ENCODE measurements at places on chromosomes 16 and 17.
A peak's percentile ranks its signal among the peaks of the same experiment; 100 is the strongest.

GRCh38 chr17:50961282-50962220 lies 95.4 kb upstream of the TOB1 start:
- DNase-seq = no peak

- no peak for DNase-seq
These were observed 2.0 kb upstream of the KRTAP2-3 start for GRCh38 chr17:41061964-41062363.

DNA sequence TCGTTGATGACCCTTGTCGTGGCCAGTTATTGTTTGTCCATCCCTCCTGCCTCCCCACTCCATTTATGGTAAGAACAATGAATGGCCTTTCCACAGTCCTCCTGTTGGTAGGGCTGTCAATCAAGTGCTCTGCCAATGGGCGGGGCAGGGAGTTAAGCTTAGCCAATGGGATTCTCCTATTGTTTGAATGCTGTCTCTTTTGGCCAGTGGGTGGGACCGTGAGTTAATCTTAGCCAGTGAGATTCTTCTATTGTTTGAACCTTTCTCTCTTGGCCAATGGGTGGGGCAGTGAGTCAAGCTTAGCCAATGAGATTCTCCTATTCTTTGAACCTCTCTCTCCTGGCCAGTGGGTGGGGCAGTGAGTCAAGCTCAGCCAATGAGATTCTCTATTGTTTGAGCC lies 85.4 kb downstream of the IRX3 start:
- DNase-seq = no peak

DNA sequence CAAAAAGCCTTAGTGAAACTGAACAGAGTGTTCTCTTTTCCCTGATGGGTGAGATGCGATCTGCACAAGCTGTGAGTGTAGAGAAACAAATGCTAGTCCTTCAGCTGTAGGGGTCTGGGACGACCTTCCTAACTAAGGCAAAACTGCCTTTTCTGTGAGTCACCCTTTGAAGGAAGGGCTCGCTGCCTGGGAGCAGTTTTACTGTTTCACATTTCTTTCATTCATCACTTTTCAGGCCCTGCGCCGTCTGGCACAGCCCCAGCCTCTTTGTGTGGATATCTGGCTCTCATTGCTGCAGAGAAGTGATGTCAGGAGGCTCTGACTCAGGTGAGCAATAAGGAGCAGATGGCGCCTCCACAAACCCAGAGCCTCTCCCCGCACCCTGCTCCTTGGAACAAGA lies 57.4 kb downstream of the HS3ST3A1 start:
- no peak for DNase-seq

DNA sequence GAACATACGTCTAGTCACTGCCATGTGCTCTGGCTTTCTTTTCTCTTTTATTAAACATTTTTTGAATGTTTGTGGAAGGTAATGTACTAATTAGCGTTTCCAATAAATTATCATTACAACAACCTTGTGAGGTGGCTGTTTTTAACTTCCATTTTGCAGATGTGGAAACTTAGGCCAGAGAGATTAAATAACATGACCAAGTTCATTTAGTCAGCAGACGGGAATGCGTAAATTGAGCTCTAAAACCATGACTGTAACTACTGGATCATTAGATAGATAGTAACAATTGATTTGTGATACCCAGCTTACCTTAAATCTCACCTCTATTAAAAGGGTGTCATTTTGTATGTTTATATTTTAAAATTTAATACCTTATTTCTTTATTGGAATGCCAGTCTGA lies 49.4 kb downstream of the RABEP1 start:
- no peak for DNase-seq

- no peak for DNase-seq
These were observed 295.3 kb upstream of the PMFBP1 start for GRCh38 chr16:72467157-72467759.

GRCh38 chr16:11668623-11669379 lies 546 bp downstream of the SNN start:
- no peak for DNase-seq

- DNase-seq = no peak
These were observed 12.6 kb downstream of the KCTD2 start for GRCh38 chr17:75059369-75060345.

DNA sequence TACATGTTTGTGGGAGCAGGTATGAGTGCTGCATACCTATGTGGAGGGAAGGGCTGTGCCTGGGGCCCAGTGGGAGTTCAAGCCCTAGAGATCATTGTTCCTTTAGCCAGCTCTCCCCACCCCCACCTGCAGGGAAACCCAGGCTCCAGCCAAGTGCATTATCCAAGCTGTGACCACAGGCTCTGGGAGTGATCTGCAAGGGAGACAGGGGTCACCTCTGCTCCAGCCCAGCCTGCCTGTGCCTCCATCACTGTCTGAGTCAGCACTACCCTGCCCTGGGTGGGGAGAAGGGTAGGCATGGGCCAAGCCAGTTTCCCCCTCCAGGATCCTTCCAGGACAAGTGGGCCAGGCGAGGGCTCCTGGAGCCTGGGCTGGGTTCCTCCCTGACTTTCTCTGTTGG lies 32.1 kb upstream of the SBK1 start:
- DNase-seq = no peak

DNA sequence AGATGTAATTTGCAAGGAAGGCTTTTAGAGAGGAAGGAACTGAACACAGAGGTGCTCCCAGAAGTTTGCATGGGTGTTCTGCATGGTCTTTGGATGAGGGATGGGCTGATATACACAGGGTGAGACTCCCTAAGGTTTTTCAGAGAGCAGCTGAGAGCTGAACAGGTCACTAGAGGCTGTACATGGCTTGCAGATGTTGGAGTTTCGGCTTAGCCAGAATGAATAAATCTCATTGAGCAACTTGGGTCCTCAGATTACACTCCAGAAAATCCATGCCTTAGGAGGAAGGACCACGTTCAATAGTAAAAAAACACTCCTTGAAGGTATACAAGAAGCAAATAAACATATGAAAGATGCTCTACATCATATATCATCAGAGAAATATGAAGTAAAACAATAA lies 7.5 kb upstream of the ITGB3 start:
- no peak for DNase-seq

- no peak for DNase-seq
These were observed 88.2 kb downstream of the WDR59 start for GRCh38 chr16:74896389-74897370.

GRCh38 chr16:50178491-50178941 lies 25.4 kb downstream of the TENT4B start:
- no peak for DNase-seq

DNA sequence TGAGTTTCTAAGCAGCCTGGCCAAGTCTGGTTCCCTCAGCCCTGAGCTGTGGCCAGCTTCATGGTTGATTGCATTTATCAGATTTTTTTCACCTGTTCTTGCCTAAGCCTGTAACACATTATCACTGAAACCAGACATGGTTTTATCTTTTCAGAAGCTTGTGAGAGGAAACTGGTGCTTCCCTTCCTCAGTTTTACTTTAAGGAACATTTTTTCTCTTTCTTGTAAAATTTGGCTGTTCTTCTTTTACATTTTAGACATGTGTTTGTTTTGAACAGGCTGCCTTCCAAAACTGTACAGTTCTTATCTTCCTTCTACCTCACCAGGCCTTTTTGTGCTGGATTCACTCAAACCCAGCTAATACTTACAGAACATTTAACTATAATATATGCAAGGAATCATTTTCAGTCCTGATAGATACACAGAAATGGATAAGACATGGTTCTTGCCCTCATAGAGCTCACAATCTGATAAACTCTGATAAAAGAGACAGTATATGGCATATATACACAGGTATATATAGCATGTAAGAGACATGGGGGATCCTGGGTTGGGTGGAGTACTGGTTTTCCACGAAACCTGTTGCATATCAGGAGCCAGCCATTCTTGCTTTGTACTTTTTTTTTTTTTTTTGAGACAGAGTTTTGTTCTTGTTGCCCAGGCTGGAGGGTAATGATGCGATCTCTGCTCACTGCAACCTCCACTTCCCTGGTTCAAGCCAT lies 44.5 kb downstream of the ZNRF1 start:
- no peak for DNase-seq

- DNase-seq = peak; percentile 94
These were observed at the start of gene ZNF18 for GRCh38 chr17:11997147-11997971. ZNF18 (minus strand) TSS chr17:11997475; CDS start chr17:11992829, 4,646 bp downstream.

- peak; percentile 45 for DNase-seq
These were observed 17.7 kb downstream of the PSMD11 start for GRCh38 chr17:32461853-32462617.

GRCh38 chr16:70407811-70408274 lies 31.1 kb downstream of the ST3GAL2 start:
- DNase-seq = no peak

DNA sequence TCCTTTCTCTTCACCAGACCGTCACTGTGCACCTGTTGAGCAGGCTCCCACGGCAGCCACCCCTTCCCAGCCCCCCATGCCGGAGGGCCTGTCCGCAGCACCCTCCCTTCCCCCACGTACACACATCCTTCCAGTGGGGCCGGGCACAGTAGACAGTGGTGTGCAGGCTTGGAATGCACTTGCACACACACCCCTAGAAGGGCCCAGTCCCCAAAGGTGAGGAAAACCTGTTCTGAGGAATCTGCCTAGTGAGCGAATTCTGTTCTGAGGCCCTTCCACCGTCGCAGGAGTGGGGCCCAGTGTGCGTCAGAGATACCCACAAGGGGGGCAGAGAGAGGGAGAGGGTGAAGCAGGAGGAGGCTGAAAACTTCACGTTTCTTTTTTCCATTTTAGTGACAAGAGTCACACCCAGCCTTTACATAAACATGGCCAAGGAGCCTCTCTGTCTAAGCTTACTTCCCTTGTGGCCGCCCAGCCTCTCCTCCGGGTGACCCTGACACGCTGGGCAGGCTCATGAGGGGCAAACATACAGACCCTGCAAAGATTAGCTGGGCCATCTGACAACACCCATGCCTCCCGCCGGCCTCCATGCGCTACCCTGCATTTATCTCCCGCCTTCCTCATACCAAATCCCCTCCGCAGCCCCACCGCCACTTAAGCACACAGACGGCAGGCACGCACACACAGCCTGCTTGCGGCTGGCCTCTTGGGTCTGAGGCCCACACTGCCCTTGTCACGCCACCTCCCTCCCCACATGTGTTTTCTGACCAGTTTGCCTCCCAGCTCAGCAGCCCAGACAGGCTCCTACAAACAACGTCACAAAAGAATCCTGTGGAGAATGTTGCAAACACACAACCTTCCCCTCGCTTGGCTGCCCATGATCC lies 1.8 kb downstream of the ZBTB4 start:
- no peak for DNase-seq

- peak; percentile 55 for DNase-seq
These were observed 802 bp upstream of the TOB1 start for GRCh38 chr17:50866950-50867362.

DNA sequence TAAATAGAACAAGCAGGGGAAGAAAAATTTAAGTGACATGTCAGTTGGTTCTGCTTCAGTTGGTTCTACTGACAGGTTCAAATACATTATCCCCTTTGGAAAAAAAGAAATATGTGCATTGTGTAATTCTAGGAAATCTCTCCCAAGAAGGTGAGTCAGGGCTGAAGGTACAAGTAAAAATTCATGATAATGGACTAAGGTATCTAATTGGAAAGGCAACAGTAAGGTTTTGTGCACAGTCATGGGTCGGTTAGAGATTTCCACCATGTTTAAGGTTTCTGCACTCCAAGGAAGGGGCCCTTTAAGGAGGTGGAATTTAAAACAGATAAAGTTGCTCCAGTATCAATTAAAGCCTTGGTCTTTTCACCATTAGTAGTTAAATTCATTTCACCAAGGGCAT lies 17.9 kb upstream of the B4GALNT2 start:
- no peak for DNase-seq

DNA sequence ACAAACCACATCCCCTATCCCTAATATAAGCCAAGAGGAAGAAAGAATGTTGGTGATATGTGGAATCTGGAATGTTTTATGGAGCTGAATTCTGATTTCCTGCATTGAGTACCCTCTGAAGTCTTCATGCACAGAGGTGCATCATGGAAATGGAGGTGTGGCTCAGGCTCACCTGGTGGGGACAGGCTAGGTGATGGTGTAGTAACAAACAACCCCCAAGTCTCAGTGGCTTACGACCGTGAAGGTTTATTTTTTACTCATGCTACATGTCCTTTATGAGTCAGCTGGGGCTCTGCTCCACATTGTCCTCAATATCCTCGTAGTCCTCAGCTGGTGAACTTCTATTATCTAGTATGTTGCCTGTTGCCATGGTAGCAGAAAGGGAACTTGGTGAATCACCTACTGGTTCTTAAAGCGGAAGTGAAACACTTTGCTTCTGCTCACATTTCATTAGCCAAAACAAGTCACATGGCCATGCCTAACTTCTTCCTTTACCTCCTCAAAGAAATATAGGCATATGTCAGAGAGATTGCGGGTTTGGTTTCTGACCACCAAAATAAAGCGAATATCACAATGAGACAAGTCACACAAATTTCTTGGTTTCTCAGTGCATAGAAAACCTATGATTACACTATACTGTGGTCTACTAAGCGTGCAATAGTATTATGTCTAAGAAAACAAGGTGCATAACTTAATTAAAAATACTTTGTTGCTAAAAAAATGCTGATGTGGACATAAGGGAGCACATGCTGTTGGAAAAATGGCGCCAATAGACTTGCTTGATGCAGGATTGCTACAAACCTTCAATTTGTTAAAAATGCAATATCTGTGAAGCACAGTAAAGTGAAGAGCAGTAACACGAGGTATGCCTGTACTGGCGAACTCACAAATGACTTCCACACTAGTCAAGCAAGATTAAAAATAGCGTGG lies at the start of gene PMFBP1:
TSS of gene PMFBP1 (minus strand) at position 51 of the 930 bp plus-strand sequence. CDS start 947 bp downstream, outside the sequence.
- no peak for DNase-seq

GRCh38 chr17:30173649-30174048 lies 57.0 kb downstream of the NSRP1 start:
- DNase-seq = no peak

- no peak for DNase-seq
These were observed 8.8 kb downstream of the NDEL1 start for GRCh38 chr17:8444494-8444893.

GRCh38 chr17:68048996-68049395 lies 13.5 kb downstream of the KPNA2 start:
- no peak for DNase-seq

GRCh38 chr17:81115749-81116464 lies 49.4 kb upstream of the PVALEF start:
- no peak for DNase-seq

GRCh38 chr17:2695961-2696760 lies 15.4 kb downstream of the CLUH start:
- no peak for DNase-seq

DNA sequence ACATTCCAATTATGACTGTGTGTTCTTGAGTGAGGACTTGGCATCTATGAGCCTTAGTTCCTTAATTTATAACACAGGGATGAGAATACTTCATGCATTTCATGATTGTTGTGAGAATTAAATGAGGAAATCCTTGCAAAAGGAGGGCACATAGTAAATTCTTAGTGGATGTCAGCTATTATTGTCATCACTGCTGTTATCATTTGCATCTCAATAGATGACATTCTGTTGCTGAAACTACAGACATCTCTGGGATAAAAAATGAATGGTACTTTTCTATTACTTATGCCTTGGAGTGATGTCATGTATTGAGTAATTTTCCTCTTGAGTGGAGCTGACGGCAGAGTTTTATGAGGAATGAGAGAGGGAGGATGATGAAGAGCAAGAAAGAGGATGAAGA lies 184.4 kb upstream of the CDH11 start:
- DNase-seq = no peak

DNA sequence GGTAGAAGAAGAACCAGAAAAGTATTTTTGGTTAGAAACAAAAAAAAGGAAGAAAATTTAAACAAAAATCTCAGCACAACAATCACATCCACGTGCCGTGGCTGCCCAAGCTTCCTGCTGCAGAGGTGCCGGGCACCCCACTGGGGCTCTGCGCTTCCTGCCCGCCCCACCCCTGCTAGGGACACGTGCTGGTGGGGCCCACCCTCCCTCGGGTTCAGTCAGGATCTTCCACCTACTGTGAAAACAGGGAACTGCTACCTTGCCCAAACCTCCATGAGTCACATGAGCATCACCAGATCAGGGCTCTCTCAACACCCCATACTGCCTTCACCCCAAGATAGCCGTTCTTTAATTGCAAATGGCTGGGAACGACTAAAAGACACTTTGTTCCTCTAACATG lies 24.4 kb upstream of the CYTH1 start:
- no peak for DNase-seq
